Large intestine (tissue), 12 donors: ENCODE measurements at places on chromosomes 13 and 19.

DNA sequence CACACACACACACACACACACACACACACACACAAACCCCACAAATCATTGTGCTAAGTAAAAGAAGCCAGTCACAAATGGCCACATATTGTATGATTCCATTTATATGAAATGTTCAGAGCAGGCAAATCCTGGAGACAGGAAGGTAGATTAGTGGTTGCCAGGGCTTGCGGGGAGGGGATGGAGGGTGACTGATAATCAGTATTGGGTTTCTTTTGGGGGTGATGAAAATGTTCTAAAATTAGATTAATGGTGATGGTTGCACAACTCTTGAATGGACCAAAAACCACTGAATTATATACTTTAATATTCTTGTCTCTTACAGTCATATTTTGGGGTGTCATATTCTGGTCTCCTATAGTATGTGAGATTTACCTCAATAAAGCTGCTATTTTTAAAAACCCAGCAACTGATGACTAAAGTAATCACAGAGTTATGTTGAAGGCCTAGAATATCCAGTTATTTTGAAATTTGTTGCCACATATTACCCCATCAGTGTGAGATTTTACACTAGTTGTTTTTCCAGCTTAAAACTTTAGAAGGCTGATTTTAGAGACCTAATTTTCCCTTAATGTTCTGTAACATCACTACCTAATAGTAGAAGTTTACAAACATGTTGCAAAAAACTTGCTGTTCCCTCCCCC, 20.3 kb downstream of the FLT1 start:
- no peak for DNase-seq

DNA sequence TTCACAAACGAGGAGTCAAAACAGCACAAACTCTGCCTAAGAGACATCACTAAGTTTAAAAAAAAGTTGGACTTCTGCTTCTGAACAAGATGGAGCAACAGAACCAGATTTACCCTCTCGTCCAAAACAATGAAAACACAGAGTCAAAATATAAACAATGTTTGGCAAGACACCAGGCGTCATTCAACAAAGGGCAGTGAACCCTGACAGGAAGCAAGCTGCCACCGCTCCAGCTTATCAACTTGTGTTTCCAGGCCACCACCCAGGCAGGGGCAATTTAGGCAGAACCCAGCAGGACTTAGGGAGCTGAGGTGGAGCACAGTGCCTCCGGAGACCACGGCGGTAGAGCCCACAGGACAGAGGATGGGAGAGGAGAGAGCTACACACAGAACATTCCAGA, 8.6 kb upstream of the NAPA start:
- DNase-seq: no peak

- no peak for DNase-seq
Measured at GRCh38 chr13:91370501-91370900, 23.0 kb downstream of the MIR17HG start.

GRCh38 chr19:18340990-18341868, 831 bp downstream of the PGPEP1 start:
- peak; percentile 91 for DNase-seq

- peak; percentile 74 for DNase-seq
Measured at GRCh38 chr19:17830567-17831418, 9.5 kb upstream of the INSL3 start.

DNA sequence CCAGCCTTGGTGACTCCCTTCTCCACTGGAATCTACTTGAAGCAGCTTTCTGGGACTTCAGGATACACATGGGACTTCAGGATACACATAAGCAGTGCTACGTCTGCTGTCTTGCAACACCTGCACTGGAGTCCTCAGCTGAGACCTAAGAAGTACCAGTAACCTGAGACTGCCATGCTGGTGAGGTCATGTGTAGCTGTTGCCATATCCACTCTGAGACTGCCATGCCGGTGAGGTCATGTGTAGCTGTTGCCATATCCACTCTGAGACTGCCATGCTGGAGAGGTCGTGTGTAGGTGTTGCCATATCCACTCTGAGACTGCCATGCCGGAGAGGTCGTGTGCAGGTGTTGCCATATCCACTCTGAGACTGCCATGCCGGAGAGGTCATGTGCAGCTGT, 937.9 kb downstream of the EFNB2 start:
- no peak for DNase-seq

- peak; percentile 79 for DNase-seq
Measured at GRCh38 chr19:20423381-20424197, 142.0 kb downstream of the ZNF737 start.

GRCh38 chr13:52411629-52412028, 5.7 kb upstream of the THSD1 start:
- DNase-seq: peak; percentile 58

GRCh38 chr13:30569901-30570576, 47.7 kb upstream of the USPL1 start:
- DNase-seq: peak; percentile 25

GRCh38 chr13:22861958-22862466, 318.8 kb upstream of the SGCG start:
- no peak for DNase-seq

- DNase-seq: no peak
Measured at GRCh38 chr13:99124046-99124400, 76.6 kb upstream of the UBAC2 start.

DNA sequence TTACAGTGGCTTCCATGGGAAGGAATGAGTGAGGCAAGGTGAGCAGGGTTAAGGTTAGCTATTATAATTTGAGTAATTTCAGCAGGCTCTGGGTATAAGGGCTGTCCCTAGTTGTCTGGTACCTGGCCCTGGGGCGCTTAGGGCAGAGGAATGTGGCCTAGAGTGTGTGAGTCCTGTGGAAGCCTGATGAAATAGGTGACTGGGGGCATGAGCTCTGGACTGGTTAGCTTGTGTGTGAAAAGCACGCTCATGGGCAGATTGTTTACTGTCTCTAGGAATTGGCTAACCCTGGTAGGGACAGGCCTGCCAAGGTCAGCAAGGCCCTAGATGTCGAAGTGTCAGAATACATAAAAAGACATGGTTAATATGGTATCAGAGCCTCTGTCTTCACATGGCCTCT, 42.5 kb downstream of the SPRYD7 start:
- DNase-seq: no peak
